ENCODE measurements at places on chromosomes 11 and 22. TPM values are rescaled to one million over a fixed set of nuclear protein-coding genes. Genes with fewer than 3 reads are reported as not detected.
A peak's percentile ranks its signal among the peaks of the same experiment; 100 is the strongest.

Gene MPPED2
- total RNA-seq, result not detected

Gene TMEM223
- 14.6 TPM for total RNA-seq

DNA sequence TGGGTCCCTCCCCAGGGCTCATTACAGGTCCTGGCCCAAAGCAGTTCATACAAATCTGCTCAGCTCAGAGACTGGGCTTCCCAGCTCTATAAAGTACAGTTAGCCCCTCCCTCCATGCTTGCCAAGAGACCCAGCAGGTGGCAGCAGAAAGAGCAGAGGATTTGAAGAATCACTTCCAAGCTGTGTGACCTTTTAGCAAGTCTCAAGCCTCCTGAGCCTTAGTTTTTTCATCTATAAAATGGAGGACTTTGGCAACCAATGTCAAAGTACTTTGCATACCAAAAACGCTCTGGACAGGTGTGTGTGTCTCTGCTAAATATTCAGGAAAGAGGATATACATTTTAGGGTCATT lies 26.6 kb downstream of the RELT start:
- no peak for DNase-seq
- no peaks in the 10 kb centered on the region for H3K36me3 ChIP-seq
- no peak overlapping the region for H3K4me3 ChIP-seq

Gene EXT2
- total RNA-seq, result 38.5 TPM

Gene P2RY6
- 0.20 TPM for total RNA-seq

Gene C11orf24
- total RNA-seq, result 46.9 TPM

Gene TTLL12
- total RNA-seq, result 104 TPM

DNA sequence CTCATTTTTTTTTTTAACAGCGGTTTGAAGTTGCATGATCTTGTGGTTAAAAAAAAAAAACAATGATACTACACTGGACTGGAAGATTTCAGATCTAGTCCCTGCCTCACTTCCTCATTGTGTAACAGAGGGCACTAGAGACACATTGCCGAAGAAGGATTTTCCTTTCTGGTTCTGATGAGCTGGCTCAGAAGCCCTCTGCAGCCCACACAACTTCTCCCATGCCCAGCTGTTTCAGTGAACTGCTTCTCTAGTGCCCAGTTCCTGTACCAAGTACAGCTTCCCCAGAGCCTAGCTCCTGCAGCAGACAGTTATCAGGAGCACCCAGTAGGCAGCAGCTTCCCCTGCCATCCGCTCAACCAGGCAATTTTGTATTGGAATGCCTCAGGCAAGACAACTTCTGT lies 29.5 kb upstream of the ANO5 start:
- no peak for DNase-seq
- no peaks in the 10 kb centered on the region for H3K4me1 ChIP-seq
- no peak overlapping the region for H3K27ac ChIP-seq
- H3K4me3 ChIP-seq, result no peak overlapping the region
- H3K36me3 ChIP-seq, result no peaks in the 10 kb centered on the region

Gene SMTNL1
- total RNA-seq, result not detected

GRCh38 chr11:11074686-11075335 lies 217.0 kb upstream of the ZBED5 start:
- no peaks in the 10 kb centered on the region for H3K27me3 ChIP-seq
- no peaks in the 10 kb centered on the region for H3K4me1 ChIP-seq
- H3K4me3 ChIP-seq, result no peak overlapping the region
- H3K27ac ChIP-seq, result no peak overlapping the region
- DNase-seq, result no peak

DNA sequence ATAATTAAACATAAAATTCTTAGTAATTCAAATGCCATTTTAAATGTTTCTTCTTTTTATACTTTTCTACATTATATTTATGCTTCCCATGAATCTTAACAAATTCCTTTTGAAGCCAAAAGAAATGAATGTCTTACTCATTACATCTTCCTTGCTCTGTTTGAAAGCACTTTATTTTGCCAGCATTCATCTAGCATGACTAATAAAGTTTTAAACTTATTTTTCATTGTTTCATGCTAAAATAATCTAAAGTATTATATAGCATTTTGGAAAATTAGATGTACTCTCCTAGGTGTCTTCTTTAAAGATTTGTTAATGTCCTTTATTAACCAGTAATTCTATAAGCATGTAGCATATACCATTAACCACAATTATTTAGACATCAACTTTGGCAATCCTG lies 9.7 kb upstream of the PIWIL4 start:
- H3K27ac ChIP-seq, result no peak overlapping the region
- no peaks in the 10 kb centered on the region for H3K4me1 ChIP-seq
- no peak for DNase-seq
- no peaks in the 10 kb centered on the region for H3K27me3 ChIP-seq

Gene IL10RA
- total RNA-seq, result 120 TPM

- H3K36me3 ChIP-seq, result no peaks in the 10 kb centered on the region
- H3K4me1 ChIP-seq, result no peaks in the 10 kb centered on the region
- H3K27me3 ChIP-seq, result no peaks in the 10 kb centered on the region
- no peak overlapping the region for H3K4me3 ChIP-seq
- H3K27ac ChIP-seq, result no peak overlapping the region
Measured at GRCh38 chr11:19441288-19441687, 200.5 kb upstream of the E2F8 start.

GRCh38 chr11:17821648-17822400 lies 87.2 kb downstream of the KCNC1 start:
- H3K27me3 ChIP-seq, result no peaks in the 10 kb centered on the region
- H3K4me3 ChIP-seq, result no peak overlapping the region
- no peaks in the 10 kb centered on the region for H3K4me1 ChIP-seq
- no peaks in the 10 kb centered on the region for H3K36me3 ChIP-seq
- H3K27ac ChIP-seq, result no peak overlapping the region

GRCh38 chr11:62707277-62707861 lies at the start of the genes BSCL2 and GNG3:
TSS of gene BSCL2 (minus strand) at chr11:62707424. CDS start at chr11:62707195, 229 bp downstream.
TSS of gene GNG3 (plus strand) at chr11:62707676. CDS start at chr11:62708296, 620 bp downstream.
- H3K36me3 ChIP-seq, result peaks cover 9% of the 10 kb centered on the region
- H3K4me3 ChIP-seq, result peak within 1 kb of the TSS; percentile 91
- no peaks in the 10 kb centered on the region for H3K27me3 ChIP-seq
- DNase-seq, result no peak
- peaks cover 48% of the 10 kb centered on the region for H3K4me1 ChIP-seq

GRCh38 chr11:60182541-60183330 lies at the start of gene MS4A6A:
TSS of gene MS4A6A (minus strand) at chr11:60183083. CDS start at chr11:60181727, 1,356 bp downstream.
- no peak within 1 kb of the TSS for H3K4me3 ChIP-seq
- DNase-seq, result no peak
- no peak within 1 kb of the TSS for H3K27ac ChIP-seq
- H3K4me1 ChIP-seq, result no peaks in the 10 kb centered on the region

DNA sequence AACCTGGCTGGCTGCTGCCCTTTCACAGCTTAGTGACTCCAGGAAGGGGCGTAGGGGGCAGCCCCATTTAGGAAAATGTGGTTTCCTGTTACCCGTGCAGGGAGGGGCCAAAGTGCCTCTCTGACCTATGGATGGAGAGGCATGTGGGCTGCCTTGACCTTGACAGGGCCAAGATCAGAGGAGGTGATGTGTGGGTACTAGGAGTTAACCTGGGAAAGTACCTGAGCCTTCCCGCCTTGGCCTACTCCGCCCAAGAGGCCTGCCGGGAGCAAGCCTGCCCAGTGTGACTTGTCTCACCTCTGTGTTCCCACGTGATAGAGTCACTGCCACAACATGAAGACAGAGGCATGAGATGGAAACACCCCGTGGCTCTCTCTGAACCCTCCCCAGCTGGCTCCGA lies 33.4 kb downstream of the GRAMD4 start:
- no peaks in the 10 kb centered on the region for H3K36me3 ChIP-seq
- no peak for DNase-seq
- H3K27ac ChIP-seq, result no peak overlapping the region
- peaks cover 8% of the 10 kb centered on the region for H3K4me1 ChIP-seq

- H3K4me1 ChIP-seq, result no peaks in the 10 kb centered on the region
- H3K4me3 ChIP-seq, result no peak overlapping the region
- H3K36me3 ChIP-seq, result no peaks in the 10 kb centered on the region
- no peak for DNase-seq
- no peaks in the 10 kb centered on the region for H3K27me3 ChIP-seq
- no peak overlapping the region for H3K27ac ChIP-seq
Measured at GRCh38 chr11:86553265-86553664, 119.2 kb downstream of the ME3 start.

Gene BLID
- total RNA-seq, result not detected
